Fibroblast of the aortic adventitia (primary cell): ENCODE measurements at places on chromosomes 1 and 21.

DNA sequence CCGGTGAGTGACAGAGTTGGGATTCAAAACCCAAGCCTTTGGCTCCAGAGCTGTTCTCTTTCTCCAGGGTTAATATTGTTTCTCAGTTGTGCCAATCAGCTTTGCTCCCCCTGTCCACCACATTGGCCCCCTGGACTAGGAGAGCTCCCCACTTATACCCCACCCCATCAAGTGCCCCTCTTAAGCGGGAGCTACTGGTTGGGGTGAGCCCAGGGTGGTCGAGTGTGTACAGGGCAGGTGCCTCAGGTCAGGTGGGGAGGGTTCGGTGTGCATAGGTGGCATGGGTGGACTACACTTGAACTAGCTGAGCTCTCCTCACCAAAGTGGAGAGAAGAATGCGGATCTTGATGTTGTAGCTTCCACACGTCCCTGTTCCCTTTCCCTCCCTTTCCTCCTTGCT, 14.2 kb downstream of the KCNA2 start:
- no peak for DNase-seq

GRCh38 chr21:37219761-37220432, 47.2 kb downstream of the VPS26C start:
- DNase-seq, result peak; percentile 6

DNA sequence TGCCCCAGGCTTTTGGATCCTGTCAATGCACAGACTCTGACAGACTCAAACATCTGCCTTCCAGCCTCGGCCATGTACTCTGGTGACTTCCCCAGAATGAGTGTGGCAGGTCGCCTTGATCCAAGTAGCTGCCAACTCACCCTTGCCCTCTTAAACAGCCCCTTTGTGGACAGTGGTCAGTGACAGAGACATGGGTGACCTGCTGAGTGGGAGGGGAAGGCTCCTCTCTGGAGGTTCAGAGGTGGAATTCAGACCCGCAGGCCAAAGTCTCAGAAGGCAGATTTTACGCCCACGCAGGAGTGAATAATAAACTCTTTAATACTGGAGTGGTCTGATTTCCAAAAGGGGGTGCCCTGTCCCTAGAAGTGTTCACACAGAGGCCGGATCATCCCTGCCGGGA, 63.5 kb downstream of the TLR5 start:
- DNase-seq, result no peak

- peak; percentile 63 for DNase-seq
Observed at GRCh38 chr1:112905395-112906149, 50.4 kb downstream of the SLC16A1 start.

DNA sequence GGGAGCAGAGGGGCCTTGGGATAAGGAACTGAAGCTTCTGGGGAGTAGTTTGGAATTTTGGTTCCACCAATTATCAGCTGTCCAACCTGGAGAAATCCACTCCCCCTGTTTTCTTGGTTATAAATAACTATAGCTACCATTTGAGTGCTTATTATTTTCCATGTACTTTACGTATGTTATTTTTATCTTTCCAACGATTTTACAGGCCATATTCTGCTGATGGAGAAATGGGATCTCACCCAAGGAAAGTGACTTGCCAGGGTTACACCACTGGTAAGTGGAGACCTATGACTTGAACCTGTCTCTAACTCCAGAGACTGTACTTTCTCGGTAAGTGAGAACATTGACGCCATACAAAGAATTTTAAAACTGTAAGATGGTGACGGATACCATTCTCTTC, 49.0 kb upstream of the CD34 start:
- DNase-seq, result no peak

- no peak for DNase-seq
Observed at GRCh38 chr1:121444096-121444495, 259.3 kb downstream of the SRGAP2C start.

- no peak for DNase-seq
Observed at GRCh38 chr21:36817732-36818450, 119.0 kb downstream of the SIM2 start.

GRCh38 chr1:26411624-26412074, 1.0 kb downstream of the LIN28A start:
- no peak for DNase-seq

DNA sequence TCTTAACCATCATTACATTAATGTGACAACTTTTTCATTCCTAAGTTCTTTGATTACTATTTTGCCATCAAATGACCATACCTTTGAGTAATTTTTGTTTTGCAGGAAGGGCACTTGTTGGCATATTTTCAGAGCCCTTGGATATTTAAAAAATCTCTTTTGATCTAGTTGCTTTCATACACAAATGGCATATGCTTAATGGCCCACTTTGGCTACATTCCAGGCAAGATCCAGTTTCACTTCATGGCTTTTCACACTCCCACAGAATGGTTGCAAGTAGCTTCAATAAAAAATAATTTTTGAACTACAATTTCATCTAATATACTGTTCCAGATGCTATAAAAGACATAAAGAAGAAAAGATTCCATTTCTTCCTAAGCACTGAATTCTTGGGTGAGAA, 18.1 kb downstream of the ADAM30 start:
- DNase-seq, result no peak

DNA sequence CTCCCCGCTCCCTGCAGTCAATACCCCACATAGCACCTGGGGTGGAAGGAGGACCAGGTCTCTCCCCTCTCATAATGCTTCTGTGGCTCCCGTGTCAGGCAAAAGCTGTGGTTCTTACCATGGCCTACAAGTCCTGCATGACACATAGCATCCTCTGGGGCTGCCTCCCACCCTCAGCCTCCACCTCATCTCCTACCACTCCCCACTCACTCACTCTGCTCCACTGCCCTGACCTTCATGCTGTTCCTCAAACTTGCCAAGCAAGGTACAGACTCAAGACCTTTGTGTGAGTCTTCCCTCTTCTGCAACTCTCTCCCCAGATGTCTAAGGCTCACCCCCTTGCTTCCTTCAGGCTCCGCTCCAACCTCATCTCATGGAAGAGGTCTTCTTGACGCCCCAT, 28.0 kb upstream of the VANGL1 start:
- no peak for DNase-seq

GRCh38 chr1:21123287-21123948, 53.3 kb downstream of the EIF4G3 start:
- peak; percentile 38 for DNase-seq

DNA sequence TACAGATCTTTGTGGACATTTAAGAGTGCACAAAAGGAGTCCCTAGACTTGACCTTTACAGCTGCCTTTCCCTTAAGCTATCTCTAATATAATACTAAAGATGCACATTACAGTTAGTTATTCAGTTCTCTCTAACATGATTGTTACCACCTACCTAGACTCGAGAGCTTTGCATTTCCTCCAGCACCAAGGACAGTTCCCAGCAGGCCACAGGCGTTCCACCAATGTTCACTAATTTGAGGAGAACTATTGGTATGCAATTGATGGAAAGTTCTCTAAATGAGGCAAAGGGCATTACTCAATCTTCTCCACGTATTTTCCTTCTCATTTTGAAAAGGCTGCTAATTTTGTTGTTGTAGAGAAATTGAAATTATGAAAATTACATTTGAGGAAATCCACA, 5.4 kb upstream of the NTNG1 start:
- DNase-seq, result peak; percentile 63

DNA sequence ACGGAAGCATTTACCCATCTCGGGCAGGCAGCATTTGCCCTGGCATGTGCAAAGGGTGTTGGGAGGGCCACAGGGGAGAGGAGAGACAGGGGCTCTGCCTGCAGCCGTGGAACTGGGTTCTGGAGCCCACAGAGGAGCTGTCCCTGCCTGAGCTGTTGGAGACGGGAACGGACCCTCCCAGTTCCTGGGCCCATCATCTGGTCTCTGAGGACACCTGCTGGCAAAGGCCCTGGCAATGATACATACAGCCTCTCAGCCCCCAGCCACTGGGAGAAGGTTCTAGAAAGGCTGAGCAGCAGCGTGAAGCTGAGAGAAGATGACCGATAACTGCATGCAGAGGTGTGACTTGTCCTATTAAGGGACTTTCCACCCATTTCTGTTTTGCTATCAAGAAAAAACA, 31.4 kb downstream of the FAAP20 start:
- DNase-seq, result no peak

DNA sequence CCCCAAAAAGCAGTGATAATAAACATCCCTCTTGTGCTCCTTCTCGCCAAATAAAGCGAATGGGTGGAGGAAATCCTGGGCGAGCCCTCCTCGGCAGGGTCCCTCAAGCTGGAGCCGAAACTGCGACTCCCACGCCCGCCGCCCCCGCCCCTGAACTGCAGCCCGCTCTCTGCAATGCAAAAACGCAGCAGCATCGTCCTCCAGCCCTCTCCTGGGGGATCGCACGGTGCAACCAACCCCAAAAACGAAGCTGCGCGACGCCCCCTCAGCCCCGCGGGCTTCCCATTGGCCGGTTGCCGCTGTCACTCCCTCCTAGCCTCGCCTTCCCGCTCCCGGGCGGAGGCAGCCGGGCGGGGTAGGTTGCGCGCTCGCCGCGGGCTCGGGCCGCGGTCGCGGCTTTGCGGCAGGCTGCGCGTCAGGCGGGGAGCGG, at the start of gene TMCC2:
Gene TMCC2 (plus strand): TSS at position 363 of the 430 bp plus-strand sequence. CDS start 619 bp downstream, outside the sequence.
- peak; percentile 90 for DNase-seq

DNA sequence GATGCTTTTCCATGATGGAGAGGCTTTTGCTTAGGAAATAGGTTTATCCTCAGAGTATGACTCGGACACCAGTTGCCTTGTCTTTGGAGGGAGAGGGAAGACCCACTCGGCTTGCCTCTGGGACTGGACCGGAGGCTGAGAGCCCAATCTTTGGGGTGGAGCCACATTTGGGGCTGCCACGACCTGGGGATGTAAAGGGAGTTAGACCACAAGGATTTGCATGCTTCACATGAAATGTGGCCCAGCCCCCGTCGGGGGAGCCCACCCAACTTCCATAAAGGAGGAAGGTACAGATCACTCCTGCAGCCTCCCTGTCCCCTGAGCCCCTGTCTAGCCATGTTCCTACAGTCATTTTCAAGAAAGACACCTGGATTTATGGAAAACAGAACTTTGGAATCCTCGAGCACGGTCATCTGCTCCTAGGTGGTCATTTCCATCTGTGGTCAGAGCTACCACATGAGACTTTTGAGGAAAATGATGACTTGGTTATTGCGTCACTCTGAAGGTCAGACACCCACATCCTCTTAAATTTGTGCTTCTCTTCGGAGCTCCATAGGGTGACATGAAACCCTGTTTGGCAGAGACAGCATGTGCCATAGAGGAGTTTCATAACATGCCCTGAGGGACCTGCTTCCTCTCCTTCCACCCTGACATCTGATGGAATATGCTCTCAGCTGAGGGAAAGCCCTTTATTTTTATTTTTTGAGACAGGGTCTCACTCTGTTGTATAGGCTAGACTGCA, 99.4 kb upstream of the SLC45A1 start:
- DNase-seq, result peak; percentile 31

GRCh38 chr21:10521091-10521598, at the start of gene TPTE:
TSS of gene TPTE (plus strand) at chr21:10521583. CDS start at chr21:10538724, 17,141 bp downstream.
- DNase-seq, result no peak

- no peak for DNase-seq
Observed at GRCh38 chr1:9454494-9455066, 84.7 kb upstream of the SLC25A33 start.

DNA sequence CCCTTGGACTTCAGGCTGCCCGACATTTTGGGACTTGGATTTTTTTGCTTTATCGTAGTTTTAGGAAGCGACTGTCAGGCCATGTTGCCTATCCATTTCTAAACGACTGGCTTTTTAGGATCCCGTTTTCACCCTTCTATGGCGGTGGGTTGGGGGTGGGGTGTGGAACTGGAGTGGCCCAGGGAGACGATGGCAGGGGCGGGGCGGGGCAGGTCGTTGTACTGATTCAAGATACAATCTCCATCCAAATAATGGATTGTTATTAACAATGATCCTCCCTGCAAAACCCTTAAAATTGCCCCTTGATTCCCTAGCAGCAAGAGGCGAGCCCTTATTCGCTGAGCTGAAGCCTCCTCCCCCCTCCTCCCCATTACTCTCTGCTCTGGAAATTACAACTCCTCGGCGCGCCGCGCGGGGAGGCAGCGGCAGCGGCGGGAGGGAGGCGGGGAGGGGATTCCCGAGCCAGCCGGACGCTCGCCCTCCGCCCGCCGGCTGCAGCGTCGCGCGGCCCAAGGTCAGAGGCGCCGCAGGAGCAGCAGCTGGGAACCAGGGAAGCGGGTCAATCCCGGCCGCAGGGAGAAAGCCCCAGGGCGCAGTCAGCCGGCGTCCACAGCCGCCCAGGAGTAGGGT, at the start of gene TRIM67:
Gene TRIM67 (plus strand): TSS at position 392 of the 630 bp plus-strand sequence. CDS start 912 bp downstream, outside the sequence.
- no peak for DNase-seq

GRCh38 chr1:19643121-19643520, 990 bp upstream of the NBL1 start:
- no peak for DNase-seq

GRCh38 chr1:183842795-183843144, 37.9 kb downstream of the RGL1 start:
- no peak for DNase-seq

GRCh38 chr1:11985851-11986250, 5.6 kb downstream of the MFN2 start:
- no peak for DNase-seq

DNA sequence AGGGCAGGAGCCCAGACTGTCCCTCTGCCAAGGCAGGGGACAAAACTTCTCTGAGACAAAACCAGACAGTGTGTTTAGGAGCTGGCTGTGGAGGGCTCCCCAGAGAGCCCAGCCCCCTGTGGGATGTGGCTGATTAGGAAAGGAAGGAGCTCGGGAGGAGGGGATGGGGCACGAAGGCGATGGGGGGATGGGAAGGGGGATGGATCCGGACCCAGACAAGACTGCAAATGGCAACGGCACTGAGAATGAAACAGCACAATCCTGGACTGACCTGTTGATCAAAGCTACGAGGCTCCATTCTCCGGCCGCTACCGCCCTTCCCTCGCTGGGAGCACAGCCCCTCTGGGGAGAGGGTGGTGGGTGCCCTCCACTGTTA, 33.1 kb downstream of the FOXO6 start:
- no peak for DNase-seq

DNA sequence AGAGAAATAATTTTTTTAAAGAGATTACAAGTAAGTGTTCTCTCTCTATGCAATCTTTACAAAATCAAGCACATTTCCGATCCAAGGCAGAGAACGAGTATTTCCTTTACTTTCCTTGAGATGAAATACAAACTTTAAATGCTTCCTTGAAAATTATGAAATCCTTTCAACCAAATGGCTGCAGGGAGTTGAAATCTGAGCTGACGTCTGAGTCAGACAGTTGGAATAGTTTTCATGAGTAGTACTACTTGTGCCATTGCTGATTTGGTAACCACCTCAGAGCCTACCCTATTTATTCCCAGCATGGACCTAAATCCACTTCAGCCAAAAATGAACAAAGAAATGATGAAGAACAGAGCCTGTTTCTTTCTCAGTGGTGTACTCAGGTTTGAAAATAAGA, 183.6 kb downstream of the GIPC2 start:
- peak; percentile 95 for DNase-seq

GRCh38 chr1:88791192-88791591, 100.2 kb downstream of the GTF2B start:
- DNase-seq, result peak; percentile 8

- no peak for DNase-seq
Observed at GRCh38 chr1:243250102-243250501, 5.0 kb downstream of the CEP170 start.

DNA sequence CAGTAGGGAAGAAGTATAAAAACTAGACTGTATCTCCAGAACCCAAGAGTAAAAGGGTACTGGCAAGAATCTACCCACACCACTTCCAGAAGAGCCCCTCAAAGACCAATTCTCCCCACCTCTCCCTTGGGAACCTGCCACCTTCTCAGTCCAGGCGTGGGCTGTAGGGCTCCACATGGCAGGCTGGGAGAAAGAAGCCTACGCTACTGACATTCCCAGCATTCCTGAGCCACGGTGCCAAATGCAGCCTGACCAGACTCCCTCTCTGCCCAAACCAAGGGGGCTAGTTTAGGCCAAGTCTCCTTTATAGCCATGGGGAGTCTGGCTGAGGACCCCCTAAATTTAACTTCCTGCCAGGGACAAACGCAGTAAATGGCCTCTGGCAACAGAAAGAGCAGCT, 2.0 kb downstream of the UBE2Q1 start:
- peak; percentile 53 for DNase-seq
